ENCODE measurements at places on chromosomes 1 and 21.

- no peak for DNase-seq
These were observed 83.9 kb downstream of the MAST2 start for GRCh38 chr1:45887156-45887842.

DNA sequence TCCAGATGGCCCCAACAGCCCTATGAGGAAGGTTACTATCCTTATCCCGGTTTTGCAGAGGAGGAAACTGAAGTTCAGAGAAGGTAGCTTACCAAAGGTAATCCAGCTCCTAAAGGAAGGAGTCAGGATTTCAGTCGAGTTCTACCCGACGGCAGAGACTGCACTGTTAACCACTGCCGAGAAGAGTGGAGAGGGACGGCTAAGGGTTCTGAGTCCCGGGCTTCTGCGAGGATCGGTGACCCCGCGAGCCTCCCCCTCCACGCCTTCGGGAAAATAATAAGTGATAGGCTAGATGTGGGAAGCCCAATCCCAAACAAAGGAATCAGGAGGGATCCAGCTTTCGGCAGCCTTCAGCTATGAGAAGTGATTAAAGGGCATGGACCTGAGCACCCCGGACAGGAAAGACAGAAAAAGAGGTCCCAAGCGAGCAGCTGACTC, 587 bp downstream of the TMEM53 start:
- DNase-seq, result no peak

- DNase-seq, result no peak
These were observed 2.9 kb upstream of the RHOU start for GRCh38 chr1:228732426-228732825.

DNA sequence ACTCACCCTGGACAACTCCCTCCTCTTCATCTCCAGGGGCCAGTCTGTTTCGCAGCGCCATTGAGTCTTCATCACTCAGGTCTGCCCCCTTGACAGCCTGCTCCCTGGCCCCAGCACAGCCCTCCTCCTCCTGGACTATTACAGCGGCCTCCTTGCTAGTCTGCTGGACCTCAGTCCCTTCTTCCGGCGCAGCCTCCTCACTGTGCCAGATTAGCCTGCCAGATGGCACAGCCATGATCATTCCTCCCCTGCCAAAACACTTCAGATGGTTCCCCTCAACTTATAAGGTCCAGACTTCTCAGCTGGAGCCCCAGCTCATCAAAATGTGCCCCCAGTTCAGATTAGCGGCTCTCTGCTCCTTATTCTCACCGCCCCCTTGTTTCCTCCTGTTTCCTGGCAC, 7.0 kb upstream of the CELSR2 start:
- no peak for DNase-seq

- no peak for DNase-seq
These were observed 341.4 kb upstream of the ZRANB2 start for GRCh38 chr1:71422221-71422620.

GRCh38 chr1:189693140-189693539, 784.5 kb downstream of the BRINP3 start:
- no peak for DNase-seq

DNA sequence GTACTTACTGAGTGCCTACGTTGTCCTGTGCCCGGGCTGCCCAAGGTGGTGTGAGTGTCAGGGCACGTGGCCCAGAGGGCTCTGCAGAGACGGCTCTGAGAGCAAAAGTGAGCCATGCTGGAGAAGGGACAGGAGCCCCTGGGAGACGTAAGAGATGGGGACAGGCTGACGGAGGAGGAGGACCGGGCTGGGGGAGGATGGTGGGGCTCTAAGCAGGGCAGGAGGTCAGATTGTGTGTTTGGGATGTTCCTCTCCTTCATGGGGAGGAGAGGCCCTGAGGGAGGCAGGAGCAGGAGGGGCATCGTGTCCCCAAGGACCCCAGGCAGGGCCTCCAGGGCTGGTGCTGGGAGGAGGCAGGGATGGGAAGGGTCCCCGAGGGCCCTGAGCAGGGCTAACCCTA, 158.9 kb downstream of the PCBP3 start:
- DNase-seq, result no peak

DNA sequence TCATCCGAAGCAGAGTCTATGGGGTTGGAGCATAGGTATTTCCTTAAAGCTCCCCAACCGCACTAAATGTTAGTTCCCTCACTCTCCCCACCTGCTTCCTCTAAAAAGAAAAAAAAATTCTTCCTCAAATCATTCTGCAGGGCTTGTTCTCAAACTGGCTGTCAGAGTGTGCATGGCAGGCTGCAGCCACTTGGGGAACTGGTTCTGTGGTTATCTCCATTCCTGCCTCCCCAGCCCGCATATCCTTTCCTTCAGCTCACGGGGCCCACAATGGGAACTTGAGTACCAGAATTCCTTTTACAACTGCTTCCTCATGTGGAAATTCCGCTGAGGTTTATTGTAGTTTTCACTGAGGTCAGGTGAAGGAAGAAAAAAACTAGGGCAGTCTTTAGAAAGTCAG, 159.2 kb downstream of the PIGK start:
- no peak for DNase-seq

- DNase-seq, result no peak
These were observed 142.1 kb downstream of the DHRS3 start for GRCh38 chr1:12475947-12476346.

DNA sequence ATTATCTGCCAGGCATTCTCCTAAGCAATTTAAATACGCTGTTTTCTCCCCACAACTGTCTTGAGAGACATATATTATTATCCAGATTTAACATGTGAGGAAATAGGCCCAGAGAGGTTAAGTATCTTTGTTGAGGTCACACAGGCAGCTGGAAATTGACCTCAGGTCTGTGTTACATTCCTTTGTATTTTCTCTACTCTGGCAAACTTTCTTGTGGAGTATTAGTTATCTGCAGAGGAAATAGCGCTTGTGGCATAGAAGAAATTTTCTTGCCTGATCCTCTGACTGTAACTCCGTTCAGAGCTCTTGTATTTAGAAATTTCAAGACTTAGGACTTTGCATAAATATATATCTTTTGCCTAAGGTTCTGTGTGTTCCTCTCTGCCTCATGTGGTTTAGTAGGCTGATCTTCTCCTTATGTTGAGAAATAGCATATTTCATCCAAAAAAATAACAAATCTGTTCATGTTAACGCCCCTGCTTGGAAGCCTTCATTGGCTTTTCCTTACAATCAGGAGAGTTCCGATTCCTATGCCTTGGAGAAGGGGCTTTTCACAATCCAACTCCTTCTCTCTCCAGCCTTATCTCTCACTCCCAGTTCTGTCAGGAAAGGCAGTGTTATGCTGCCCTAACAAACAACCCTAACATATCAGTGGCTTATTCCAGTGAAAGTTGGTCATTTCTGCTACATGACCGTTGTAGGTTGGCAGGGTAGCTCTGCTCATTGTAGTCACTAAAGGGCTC, 2.5 kb upstream of the JUN start:
- no peak for DNase-seq

DNA sequence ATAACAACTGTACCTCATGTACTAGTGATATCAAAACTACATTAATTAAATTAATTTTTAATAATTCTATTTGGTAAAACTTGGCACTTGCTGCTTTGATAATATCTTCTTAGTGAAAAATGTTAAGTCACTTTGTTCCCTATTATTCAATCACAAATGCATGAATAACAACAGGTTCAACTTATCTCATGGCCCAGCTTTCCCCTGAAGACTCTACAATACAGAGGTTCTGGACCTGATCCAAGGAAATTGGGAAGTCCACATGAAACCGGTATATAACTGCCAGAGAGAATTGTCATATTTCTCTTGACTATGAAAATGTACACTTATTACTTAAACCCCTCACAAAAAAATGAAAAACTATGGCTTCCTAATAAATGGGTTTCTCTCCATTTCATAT, 33.9 kb upstream of the PTPRC start:
- no peak for DNase-seq

GRCh38 chr1:69410893-69411292, 156.8 kb upstream of the LRRC7 start:
- DNase-seq, result no peak

DNA sequence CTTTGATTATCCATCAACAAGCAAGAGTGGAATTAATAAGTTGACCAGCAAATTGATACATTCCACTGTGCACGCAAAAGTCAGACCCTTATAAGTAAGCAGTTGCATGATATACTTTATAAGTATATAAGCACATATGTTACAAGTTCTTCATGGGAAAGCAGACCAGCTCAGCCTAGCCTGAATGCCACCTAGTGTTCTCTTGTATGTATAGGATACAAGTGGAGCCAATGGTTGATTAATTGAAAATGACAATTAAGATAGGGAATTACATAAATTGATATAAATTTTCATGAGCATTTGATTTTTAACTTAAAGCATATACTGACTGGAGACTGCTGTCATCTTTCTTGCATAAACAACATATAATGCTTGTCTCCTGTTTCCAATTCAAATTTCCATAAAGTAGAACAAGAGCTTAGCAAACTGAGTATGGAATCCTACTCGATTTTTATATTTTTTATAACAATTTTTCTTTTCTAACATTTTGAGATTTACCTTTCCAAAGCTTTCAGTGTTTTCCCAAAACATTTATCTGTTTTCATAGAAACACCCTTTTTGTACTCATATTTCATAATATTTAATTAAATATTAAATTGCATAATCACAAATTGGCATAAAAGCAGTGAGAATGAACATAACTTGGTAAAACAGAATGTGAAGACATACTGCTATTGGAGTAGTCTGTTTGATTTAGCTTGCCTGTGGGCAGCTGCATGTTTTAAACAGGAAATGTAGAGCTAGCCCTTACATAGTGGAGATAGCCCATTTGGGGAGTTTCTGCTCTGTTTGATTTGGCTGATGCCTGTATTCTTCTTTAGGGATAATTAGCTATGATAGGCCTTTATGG, 62.8 kb downstream of the MAGI3 start:
- peak; percentile 8 for DNase-seq

Data from posterior cingulate gyrus (tissue), 11 donors.